Right ventricle myocardium superior (tissue), 1 donor: ENCODE measurements at places on chromosomes 1 and 21. TPM values are rescaled to one million over a fixed set of nuclear protein-coding genes. Genes with fewer than 3 reads are reported as not detected.

Gene C8A
- total RNA-seq: not detected

Gene ATP1A4
- 0.40 TPM for total RNA-seq

Gene BGLAP
- total RNA-seq: 0.83 TPM

Gene TFAP2E
- total RNA-seq: 0.27 TPM

Gene CLDN17
- total RNA-seq: not detected

Gene RNU1-3
- total RNA-seq: 9,391 TPM

DNA sequence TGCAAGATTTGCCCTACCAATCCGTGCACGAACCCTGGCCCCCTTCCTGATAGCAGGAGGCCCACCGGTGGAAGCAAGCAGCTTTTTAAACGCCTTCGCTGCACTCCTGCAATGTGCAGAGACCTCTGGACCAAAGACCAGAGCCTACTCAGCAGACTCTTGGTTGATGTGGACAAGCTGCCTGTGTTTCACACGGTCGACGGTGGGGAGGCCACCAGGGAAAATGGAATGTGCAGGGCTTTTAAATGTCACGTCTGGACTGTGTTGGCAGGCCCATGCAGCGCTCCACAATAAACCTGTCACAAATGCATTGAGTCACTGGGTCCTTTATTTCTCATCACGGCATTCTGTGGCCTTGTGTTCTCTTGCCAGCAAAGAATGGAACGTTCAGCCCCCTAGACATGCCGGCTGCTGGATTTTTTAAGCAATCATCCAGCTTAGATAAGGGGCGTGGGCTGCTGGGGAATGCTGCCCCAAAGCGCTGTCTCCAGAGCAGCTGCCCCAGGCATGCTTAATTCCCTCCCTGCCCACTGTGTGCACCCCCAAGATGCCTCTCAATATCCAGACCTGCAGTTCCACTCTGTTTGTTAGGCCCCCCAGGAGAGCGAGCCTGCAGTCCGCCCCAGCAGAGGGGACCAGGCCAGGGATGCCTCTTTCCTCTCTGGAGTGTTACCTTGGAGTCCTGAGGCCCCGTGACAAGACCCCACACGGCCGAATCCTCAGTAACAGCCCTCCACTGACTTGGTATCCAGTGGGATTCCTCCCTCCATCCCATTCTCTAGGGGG lies 71.3 kb downstream of the ATP5PO start:
- peak; percentile 61 for DNase-seq

- no peak for DNase-seq
These were observed 7.6 kb upstream of the EIF4G3 start for GRCh38 chr1:21184276-21184675.

- no peak for DNase-seq
These were observed 1.9 kb downstream of the PLCH2 start for GRCh38 chr1:2477791-2478499.

- DNase-seq: no peak
These were observed 189.5 kb upstream of the C1orf174 start for GRCh38 chr1:4089421-4090175.

GRCh38 chr1:9716404-9717192 lies 65.1 kb downstream of the PIK3CD start:
- DNase-seq: no peak

GRCh38 chr1:192983349-192983980 lies 75.7 kb downstream of the UCHL5 start:
- DNase-seq: no peak

- DNase-seq: no peak
These were observed 17.2 kb upstream of the SYNC start for GRCh38 chr1:32719681-32720275.

DNA sequence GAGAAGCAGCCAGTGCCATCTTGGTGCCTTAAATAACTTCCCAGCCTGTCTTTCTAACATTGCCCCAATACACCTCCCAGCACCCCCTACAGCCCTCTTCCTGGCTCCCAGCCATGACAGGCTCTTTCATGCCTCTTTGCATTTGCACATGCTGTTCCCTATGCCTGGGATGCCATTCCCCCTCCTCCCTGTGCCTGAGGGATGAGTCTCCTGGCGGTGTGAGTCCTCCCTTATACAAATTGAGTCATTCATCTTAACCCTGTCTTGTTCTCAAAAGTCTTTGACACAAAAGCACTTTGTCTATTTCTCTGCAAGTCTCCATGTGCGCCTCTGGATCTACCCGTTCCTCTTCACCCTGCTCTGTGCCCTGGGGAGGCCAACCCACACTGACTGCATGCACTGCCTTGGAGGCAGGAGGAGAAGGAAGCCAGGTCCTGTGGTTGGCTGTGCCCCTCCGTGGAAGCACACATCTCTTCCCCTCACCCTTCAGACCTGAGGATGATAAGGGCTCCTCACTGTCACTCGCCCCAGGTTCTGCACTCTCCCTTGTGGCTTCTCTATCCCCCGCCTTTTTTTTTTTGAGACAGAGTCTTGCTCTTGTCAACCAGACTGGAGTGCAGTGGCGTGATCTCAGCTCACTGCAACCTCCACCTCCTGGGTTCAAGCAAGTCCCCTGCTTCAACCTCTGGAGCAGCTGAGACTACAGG lies 25.1 kb downstream of the CDCP2 start:
- peak; percentile 20 for DNase-seq

- no peak for DNase-seq
These were observed 81.7 kb downstream of the MAN1C1 start for GRCh38 chr1:25698252-25698651.

DNA sequence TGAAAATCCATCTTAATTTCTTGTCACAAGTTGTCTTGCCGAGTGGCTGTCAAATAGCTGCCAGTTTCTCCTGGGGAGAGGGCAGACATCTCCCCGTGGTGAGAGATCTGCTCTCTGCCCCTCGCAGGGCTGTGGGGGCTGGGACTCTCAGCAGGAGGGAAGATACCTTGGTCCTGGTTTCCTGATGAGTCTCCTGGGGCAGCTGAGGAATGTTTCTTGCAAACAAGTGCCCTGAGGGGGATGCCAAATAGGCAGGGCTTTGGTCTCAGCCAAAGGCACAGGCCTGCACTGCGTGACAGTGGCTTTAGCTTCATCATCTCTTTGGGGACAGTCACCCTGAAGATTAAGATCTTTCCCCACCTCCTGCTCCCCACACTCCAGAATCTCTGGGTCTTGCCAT lies 40.9 kb downstream of the SYT6 start:
- DNase-seq: no peak

DNA sequence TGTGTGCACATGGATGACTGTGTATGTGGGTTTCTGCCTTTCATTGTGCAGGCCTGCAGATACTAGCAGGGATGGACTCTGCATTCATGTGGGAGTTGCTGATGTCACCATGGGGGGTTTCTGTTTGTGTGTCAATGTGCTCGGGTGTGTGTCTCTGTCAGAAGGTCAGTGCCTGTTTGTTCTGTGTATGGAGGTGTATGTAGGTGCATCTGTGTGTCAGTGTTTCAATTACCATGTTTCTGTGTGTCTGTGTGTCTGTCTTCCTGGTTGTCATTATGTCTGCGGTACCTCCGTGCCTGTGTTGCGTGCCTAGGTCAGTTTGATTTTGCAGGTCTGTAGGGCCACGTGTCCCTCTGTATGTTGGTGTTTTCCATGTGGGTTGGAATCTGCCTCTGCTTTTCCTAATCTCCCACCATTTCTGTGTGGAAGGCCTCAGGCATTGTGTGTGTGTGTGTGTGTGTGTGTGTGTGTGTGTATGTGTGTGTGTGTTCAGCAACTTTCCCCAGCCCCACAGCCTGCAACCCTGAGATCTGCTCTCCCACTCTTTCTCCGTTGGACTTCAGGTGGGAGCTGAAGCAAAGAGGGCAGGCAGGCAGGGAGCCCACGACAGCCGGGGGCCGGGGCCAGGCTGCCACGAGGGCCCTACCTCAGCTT lies 36.7 kb upstream of the WASF2 start:
- no peak for DNase-seq
